Activated CD4-positive, alpha-beta memory T cell treated with anti-CD3 and anti-CD28 coated beads, Interleukin-2, amount 10 ng/mL, durations not matched to agents 7 days and 5 days (primary cell): ENCODE measurements at places on chromosomes 2 and 18. TPM values are rescaled to one million over a fixed set of nuclear protein-coding genes. Genes with fewer than 3 reads are reported as not detected.

DNA sequence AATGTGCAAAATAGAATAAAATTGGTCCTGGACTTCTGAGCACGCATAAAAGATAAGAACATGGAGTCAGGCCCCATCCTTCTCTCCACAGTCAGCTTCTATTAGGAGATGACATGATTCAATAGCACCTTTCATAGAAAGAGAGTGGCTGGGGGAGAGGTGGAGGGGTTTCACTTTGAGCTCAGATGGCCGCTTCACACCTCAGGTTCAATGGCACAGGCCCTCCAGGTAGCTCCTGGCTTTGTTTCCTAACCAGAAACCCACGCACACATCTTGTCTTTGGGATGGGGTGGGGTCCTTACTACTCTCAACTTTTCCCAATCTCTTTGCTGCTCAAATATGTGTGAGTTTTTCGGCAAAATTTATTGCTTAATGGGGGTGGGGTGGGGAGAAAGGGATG is 332.3 kb downstream of the CLIP4 start:
- DNase-seq: no peak

- no peak for DNase-seq
Measured at GRCh38 chr2:237041231-237041630, 44.5 kb upstream of the COPS8 start.

- no peak for DNase-seq
Measured at GRCh38 chr2:84478867-84479266, 19.8 kb upstream of the SUCLG1 start.

DNA sequence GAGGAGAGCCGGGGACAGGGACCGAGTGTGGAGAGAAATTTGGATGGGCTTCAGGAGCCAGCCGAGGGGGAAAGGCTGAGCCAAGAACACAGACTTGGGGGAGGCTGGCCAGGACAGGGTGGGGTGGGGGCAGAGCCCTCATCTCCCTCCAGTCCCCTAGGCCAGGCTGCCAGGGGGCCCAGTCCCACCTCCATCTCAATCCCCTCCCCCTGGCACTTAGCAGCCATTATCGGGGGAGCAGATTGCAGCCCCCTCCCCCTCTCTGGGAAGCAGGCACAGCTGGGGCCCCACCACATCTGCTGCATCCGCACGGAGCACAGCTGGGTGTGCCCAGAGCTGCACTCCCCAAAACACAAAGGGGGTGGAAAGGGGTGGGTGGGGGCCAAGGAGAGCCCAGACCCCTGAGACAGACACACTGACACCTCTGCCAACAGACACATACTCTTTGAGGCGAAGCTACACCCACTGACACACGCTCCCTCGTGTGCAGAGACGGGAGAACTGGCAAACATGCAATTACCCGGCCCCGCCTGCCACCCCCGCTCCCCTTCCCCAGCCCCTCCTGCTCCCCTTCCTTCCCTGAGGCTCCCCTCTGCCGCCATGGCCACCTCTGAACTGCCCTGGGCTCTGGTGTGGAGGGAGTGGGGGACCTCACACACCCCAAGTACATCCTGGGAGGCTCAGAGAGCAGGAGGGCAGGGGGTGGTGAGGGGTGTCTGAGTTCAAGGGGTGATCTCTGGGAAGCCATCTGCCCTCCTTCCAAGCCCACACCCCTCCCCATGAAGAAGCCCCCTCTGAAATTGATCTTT is 5.1 kb upstream of the ASIC4 start:
- DNase-seq: no peak

DNA sequence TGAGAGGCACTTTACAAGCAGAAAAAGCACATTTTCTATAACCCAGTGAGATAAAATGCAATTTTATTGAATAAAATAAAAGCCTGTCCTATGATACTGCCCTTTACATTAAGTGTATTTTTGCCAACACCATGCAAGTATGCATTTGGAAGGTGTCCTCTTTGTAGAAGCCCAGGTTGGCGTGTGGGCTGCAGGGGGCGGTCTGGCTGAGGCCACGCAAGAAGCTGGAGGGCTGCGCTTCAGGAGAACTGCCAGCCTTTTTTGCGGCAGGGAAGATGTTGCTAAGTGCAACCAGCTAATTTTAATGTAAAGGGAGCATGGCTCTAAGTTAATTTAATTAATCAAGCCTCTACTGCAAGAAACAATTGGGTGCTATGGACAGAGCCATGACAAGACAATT is 562.8 kb upstream of the SALL3 start:
- no peak for DNase-seq

- no peak for DNase-seq
Measured at GRCh38 chr2:177604271-177605065, 211.9 kb downstream of the AGPS start.

GRCh38 chr2:54394392-54394791 is 61.7 kb upstream of the SPTBN1 start:
- no peak for DNase-seq

GRCh38 chr2:122939796-122940195 is 1085.3 kb upstream of the CNTNAP5 start:
- no peak for DNase-seq

DNA sequence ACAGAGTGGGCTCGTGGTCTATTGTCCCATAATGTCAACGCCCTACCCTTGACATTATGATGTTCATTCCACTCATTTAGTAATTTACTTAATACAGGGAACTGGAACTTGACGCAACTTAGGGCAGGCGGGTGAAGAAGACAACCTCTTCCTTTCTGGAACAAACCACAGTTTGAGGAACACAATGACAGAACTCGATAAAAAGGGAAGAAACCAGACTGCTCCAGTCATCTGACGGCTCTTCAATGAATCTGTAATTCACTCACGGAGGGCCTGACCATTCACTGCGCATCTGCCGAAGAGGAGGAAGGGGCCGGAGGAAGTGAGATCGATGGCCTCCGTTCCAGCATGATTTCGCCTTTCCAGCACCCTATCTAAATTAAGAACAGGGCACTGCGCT is 83.2 kb downstream of the BCL2 start:
- no peak for DNase-seq

DNA sequence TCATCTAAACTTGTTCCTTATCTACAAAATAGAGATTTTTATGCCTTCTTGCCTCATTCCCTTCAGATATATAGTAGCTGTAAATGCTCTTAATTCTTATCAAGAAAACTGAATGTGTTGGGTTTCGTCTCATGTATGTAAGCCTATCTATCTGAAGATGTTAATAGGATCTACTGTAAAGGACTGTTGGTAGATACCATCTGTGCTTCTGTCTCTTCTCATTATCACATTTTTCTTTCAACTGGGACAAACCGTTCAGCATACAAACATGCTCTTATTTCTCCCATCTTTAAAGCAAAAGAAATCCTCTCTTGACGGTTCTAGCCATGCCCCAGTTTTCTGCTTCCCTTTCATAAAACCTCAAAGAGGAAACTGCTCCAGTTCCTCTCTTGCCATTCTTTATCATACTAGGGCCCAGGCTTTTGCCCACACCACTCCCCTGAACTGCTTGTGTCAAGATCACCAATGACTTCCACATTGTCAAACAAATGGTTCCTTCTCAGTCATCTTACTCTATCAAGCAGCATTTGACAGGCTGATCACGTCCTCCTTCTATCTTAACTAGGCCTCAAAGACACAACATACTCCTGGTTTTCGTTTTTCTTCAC is 88.7 kb downstream of the ARHGEF33 start:
- DNase-seq: no peak

DNA sequence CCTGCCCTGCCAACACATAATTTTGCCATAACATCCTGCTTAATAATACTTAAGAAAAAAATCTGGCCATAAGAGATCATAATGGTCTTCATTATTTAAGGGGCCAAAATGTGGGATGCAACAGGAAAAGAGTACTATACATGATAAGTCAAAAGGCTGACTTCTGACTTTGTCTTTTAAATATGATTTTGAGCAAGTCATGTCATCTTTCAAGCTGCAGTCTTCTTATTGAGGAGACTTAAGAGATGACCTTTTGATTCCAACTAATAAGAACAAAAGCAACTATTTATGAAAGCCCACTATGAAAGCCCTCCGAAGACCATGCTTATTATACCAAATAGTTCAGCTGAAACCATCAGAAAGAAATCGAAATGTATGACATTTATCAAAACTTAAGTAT is 41.6 kb downstream of the PUM2 start:
- no peak for DNase-seq

GRCh38 chr2:138615257-138615656 is 113.7 kb downstream of the SPOPL start:
- DNase-seq: no peak

GRCh38 chr18:23718243-23718720 is 29.0 kb downstream of the LAMA3 start:
- no peak for DNase-seq

GRCh38 chr18:1438967-1439366 is 534.3 kb downstream of the ADCYAP1 start:
- DNase-seq: no peak

GRCh38 chr2:73217160-73217559 is 3.1 kb downstream of the SMYD5 start:
- no peak for DNase-seq

Gene ACMSD
- not detected for total RNA-seq

Gene CCDC68
- 0.13 TPM for total RNA-seq

Gene HOXD13
- not detected for total RNA-seq

Gene SERPINB2
- not detected for total RNA-seq
